Effector memory CD4-positive, alpha-beta T cell (primary cell): ENCODE measurements at places on chromosomes 6 and 20.

GRCh38 chr20:37758332-37758731 lies 64.5 kb downstream of the CTNNBL1 start:
- no peaks in the 10 kb centered on the region for H3K4me1 ChIP-seq
- no peak overlapping the region for H3K27ac ChIP-seq
- H3K4me3 ChIP-seq = no peak overlapping the region
- peaks cover 11% of the 10 kb centered on the region for H3K36me3 ChIP-seq
- H3K27me3 ChIP-seq = no peaks in the 10 kb centered on the region
- DNase-seq = no peak

DNA sequence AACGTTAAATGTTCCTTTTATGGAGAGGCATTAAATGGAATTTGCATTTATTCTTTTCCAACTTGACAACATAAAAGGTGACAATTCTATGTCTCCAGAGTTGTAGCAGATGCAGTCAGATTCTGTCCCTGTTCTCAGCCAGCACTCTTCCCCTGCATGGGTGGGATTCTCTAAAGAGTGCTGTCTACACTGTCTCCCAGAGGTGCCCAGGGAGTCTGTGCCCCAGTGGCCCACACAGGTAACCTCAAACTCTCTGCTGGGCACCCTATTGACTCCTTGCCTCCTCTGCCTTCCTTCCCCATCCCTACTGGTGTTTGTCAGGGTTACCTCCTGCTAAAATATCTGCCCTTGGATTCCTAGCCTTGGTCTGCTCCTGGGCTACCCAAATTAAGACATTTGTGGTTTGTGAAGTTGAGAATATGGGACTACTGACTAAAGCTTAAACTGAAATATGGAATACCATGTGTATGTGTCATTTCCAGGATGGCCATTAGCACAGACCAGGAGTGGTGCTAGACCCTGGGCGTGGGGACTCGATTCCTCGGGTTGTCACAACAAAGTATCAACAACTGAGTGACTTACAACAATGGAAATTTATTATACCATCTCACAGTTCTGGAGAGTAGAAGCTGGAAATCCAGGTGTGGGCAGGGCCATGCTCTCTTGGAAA lies 284.7 kb downstream of the CDH26 start:
- no peak overlapping the region for H3K27ac ChIP-seq
- H3K4me1 ChIP-seq = no peaks in the 10 kb centered on the region
- H3K4me3 ChIP-seq = no peak overlapping the region
- no peaks in the 10 kb centered on the region for H3K27me3 ChIP-seq
- H3K36me3 ChIP-seq = no peaks in the 10 kb centered on the region

DNA sequence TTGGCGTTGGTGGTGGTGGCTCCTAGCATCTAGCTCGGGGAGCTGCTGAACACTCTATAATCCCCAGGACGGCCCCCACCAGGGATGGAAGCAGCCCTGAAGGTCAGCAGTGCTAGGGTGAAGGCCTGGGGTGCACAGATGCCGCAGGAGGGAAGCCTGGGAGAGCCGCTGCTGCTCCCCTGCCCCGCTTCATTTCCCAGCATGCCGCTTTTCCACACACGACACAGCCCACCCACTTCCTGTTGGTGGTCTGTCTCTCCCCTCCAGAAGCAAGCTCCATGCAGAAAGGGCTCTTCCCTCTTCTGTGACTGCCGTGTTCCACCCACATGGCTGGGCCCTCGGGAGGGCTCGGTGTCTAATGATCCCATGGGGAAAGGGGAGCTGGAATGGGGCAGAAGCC lies 35.3 kb downstream of the GNAS-AS1 start:
- H3K27ac ChIP-seq = no peak overlapping the region
- DNase-seq = no peak
- H3K36me3 ChIP-seq = no peaks in the 10 kb centered on the region
- no peak overlapping the region for H3K4me3 ChIP-seq
- no peaks in the 10 kb centered on the region for H3K27me3 ChIP-seq
- no peaks in the 10 kb centered on the region for H3K4me1 ChIP-seq

GRCh38 chr20:9078826-9079731 lies 10.2 kb downstream of the PLCB4 start:
- no peaks in the 10 kb centered on the region for H3K36me3 ChIP-seq
- DNase-seq = no peak
- no peaks in the 10 kb centered on the region for H3K4me1 ChIP-seq
- no peaks in the 10 kb centered on the region for H3K27me3 ChIP-seq

DNA sequence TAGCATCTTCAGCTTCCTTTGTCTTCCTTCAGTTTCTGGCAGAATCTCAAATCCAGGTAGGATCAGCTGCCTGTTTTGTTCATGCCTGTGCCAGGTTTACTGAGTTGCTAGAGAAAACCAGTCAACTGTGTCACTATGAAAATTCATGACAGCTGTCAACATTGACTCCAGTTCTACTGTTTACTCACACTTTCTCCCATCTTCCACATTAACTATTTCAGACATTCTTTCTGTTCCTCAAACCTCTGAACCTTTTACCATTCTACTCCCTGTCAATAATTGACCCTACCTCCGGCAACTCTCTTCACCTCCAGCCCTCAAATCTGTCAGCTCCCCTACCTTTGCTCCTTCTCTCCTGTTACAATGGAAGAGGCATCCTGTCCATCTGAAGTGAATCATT lies 8.5 kb downstream of the ENPP4 start:
- no peaks in the 10 kb centered on the region for H3K36me3 ChIP-seq
- H3K4me3 ChIP-seq = no peak overlapping the region
- DNase-seq = no peak
- no peak overlapping the region for H3K27ac ChIP-seq
- H3K4me1 ChIP-seq = no peaks in the 10 kb centered on the region
- H3K27me3 ChIP-seq = no peaks in the 10 kb centered on the region

DNA sequence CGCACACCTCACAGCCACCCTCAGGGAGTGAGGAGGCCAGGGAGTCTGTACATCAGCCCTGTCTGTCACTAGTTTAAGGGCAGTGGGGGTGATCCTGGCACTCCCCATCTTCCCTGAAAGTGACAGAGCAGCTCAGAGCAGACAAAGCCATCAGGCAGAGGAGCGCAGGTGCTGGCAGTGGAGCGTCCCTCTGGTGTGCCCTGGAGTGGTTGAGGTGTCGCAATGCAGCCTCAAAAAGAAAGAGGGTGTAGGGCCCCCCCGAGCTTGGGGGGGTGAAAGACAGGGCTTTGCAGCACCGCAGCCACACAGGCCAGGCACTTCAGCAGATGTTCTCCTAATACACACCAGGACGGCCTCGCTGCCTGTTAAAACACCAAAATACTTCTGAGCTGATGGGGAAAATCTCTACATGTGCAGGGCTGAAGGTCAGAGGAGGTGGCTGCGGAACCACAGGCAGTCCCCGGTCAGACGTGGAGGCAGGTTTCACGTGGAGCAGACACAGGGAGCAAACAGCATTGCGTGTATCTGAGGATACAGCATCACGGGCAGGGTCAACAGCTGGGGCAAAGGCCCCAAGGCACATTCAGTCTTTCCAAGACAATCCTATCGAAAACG lies 69.5 kb downstream of the PREX1 start:
- H3K36me3 ChIP-seq = peaks cover 7% of the 10 kb centered on the region
- no peaks in the 10 kb centered on the region for H3K27me3 ChIP-seq
- DNase-seq = no peak
- no peak overlapping the region for H3K27ac ChIP-seq

GRCh38 chr6:88380618-88381288 lies 214.6 kb upstream of the CNR1 start:
- no peak overlapping the region for H3K27ac ChIP-seq
- DNase-seq = no peak
- no peaks in the 10 kb centered on the region for H3K27me3 ChIP-seq
- H3K4me1 ChIP-seq = no peaks in the 10 kb centered on the region
- no peaks in the 10 kb centered on the region for H3K36me3 ChIP-seq
- no peak overlapping the region for H3K4me3 ChIP-seq

GRCh38 chr6:157471895-157472686 lies 91.1 kb downstream of the ZDHHC14 start:
- DNase-seq = no peak
- H3K4me3 ChIP-seq = no peak overlapping the region
- H3K36me3 ChIP-seq = no peaks in the 10 kb centered on the region
- no peaks in the 10 kb centered on the region for H3K4me1 ChIP-seq
- no peaks in the 10 kb centered on the region for H3K27me3 ChIP-seq

GRCh38 chr6:49514571-49515484 lies 15.1 kb downstream of the GLYATL3 start:
- no peak for DNase-seq
- no peaks in the 10 kb centered on the region for H3K36me3 ChIP-seq
- H3K4me3 ChIP-seq = no peak overlapping the region

DNA sequence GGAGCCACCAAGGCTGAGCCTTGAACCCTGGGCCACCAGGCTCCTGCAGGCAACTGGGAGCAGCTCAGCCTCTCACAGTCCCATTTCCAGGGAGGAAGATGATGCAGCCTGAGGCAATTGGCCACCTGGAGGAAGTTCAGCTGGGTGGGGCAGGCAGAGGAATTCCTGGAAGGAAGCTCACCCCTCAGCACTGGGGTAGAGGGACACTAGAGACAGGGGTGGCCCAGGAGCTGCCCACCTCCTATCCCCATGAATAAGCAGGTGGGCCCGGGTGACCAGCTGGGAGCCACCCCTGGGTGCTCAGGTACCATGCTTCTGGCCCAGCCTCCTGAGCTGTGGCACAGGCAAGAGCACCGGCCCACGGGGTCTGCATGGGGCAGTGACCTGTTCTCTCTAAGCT lies 3.6 kb upstream of the HSPA12B start:
- DNase-seq = no peak
- H3K36me3 ChIP-seq = no peaks in the 10 kb centered on the region
- H3K27me3 ChIP-seq = peaks cover 15% of the 10 kb centered on the region
- H3K27ac ChIP-seq = no peak overlapping the region

- H3K4me1 ChIP-seq = no peaks in the 10 kb centered on the region
- no peaks in the 10 kb centered on the region for H3K36me3 ChIP-seq
- no peak for DNase-seq
- H3K27me3 ChIP-seq = no peaks in the 10 kb centered on the region
- no peak overlapping the region for H3K27ac ChIP-seq
- H3K4me3 ChIP-seq = no peak overlapping the region
Measured at GRCh38 chr20:8646716-8647115, 422.2 kb upstream of the PLCB4 start.

- no peak overlapping the region for H3K27ac ChIP-seq
- H3K27me3 ChIP-seq = peaks cover 7% of the 10 kb centered on the region
- DNase-seq = no peak
- no peaks in the 10 kb centered on the region for H3K4me1 ChIP-seq
Measured at GRCh38 chr20:588476-588875, 21.6 kb downstream of the TCF15 start.

GRCh38 chr6:11189865-11190624 lies 42.4 kb downstream of the NEDD9 start:
- H3K27me3 ChIP-seq = no peaks in the 10 kb centered on the region
- DNase-seq = no peak
- peaks cover 63% of the 10 kb centered on the region for H3K36me3 ChIP-seq

- peak within 1 kb of the TSS; percentile 82 for H3K27ac ChIP-seq
- H3K27me3 ChIP-seq = no peaks in the 10 kb centered on the region
- H3K4me3 ChIP-seq = peak within 1 kb of the TSS; percentile 96
Measured at GRCh38 chr6:125986301-125987025, at the start of gene TRMT11. TSS of gene TRMT11 (plus strand) at chr6:125986540. CDS start at chr6:125986551, 11 bp downstream.

GRCh38 chr20:15716256-15716655 lies 857.0 kb downstream of the KIF16B start:
- no peaks in the 10 kb centered on the region for H3K36me3 ChIP-seq
- H3K27ac ChIP-seq = no peak overlapping the region
- H3K4me1 ChIP-seq = no peaks in the 10 kb centered on the region
- no peak for DNase-seq

- DNase-seq = no peak
- H3K4me3 ChIP-seq = no peak overlapping the region
- H3K36me3 ChIP-seq = no peaks in the 10 kb centered on the region
- H3K27ac ChIP-seq = no peak overlapping the region
- H3K4me1 ChIP-seq = no peaks in the 10 kb centered on the region
Measured at GRCh38 chr6:39430871-39431523, 108.5 kb upstream of the KCNK16 start.

DNA sequence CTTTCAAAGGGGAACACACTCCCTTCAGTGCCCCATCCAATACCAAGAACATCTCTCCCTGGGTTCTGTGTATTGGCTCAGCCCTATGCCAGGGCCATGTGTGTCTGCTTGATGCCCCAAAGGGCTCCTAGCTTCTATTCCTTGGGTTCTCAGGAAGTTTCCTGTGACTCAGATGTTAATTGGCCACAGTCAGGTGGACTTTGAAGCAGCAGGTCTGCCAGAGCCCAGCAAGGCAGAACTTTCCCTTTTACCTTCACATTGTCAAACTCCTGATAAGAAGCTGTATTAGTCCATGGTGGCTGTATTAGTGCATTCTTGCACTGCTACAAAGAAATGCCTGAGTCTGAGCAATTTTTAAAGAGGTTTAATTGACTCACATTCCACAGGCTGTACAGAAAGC lies 116.0 kb upstream of the PTPRT start:
- no peaks in the 10 kb centered on the region for H3K4me1 ChIP-seq
- no peak overlapping the region for H3K27ac ChIP-seq
- no peaks in the 10 kb centered on the region for H3K36me3 ChIP-seq
- no peak for DNase-seq

DNA sequence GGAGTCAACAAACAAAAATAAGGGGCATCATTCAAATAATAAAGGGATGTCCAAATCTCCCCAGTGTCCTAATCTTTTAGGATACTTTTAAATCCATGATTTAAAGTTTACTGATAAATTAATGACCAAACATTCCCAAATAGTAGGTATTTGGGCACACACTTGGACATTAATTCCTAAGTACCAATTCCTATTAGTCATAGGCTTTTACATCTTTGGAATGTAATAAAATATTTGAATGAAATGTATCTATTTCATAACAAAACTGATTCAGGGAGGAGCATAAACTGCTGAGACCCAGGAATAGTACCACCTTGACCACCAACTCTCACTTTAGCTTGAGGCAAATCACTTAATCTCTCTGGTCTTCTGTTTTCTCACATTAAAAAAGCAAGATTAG lies 44.3 kb downstream of the VGLL2 start:
- H3K4me1 ChIP-seq = no peaks in the 10 kb centered on the region
- H3K36me3 ChIP-seq = no peaks in the 10 kb centered on the region
- H3K4me3 ChIP-seq = no peak overlapping the region

DNA sequence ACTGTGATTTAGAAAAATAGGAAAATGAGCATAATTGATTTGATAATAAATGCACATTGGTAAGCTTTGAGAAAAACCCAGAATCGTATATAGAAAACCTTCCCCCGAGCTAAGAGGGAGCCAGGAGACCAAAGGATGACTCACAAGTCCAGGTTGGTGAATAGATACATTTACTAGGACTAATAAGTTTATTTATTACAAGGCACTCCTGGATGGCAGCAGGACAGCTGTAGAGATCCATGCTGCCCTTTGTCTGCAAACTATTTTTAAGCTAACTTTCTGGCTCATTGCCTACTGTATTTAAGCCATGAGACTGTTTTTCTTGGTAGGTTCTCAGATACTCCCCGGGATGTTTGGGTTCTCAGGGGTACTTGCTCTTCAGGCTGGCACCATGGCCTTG lies 13.4 kb downstream of the CASP8AP2 start:
- H3K27ac ChIP-seq = no peak overlapping the region
- H3K4me1 ChIP-seq = no peaks in the 10 kb centered on the region
- H3K27me3 ChIP-seq = no peaks in the 10 kb centered on the region
- peaks cover 3% of the 10 kb centered on the region for H3K36me3 ChIP-seq
- no peak overlapping the region for H3K4me3 ChIP-seq
- no peak for DNase-seq

- no peak overlapping the region for H3K27ac ChIP-seq
- H3K4me3 ChIP-seq = no peak overlapping the region
- H3K36me3 ChIP-seq = no peaks in the 10 kb centered on the region
Measured at GRCh38 chr6:1767481-1768246, 157.9 kb downstream of the FOXC1 start.
